ENCODE measurements at places on chromosomes 1 and 21.

GRCh38 chr1:167676916-167677848 is 44.6 kb upstream of the MPZL1 start:
- no peak for DNase-seq

- no peak for DNase-seq
Measured at GRCh38 chr21:44962403-44962966, 22.7 kb downstream of the SLX9 start.

DNA sequence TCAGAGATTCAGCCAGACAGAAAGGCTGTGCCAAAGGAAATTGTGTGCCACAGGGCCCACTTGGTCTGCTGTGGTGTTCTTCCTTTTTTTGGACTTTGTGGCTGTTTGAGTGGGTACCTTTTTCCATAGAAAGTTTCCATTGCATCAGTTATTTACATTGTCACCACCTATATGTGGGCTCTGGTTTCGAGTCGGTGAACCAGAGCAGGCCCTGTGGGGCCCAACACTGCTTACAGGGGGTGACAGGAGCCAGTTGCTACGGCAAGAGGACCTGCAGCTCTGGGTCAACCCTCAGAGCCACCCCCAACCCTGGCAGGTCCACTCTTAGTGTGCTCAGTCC is 157.0 kb upstream of the EDN2 start:
- DNase-seq, result no peak

DNA sequence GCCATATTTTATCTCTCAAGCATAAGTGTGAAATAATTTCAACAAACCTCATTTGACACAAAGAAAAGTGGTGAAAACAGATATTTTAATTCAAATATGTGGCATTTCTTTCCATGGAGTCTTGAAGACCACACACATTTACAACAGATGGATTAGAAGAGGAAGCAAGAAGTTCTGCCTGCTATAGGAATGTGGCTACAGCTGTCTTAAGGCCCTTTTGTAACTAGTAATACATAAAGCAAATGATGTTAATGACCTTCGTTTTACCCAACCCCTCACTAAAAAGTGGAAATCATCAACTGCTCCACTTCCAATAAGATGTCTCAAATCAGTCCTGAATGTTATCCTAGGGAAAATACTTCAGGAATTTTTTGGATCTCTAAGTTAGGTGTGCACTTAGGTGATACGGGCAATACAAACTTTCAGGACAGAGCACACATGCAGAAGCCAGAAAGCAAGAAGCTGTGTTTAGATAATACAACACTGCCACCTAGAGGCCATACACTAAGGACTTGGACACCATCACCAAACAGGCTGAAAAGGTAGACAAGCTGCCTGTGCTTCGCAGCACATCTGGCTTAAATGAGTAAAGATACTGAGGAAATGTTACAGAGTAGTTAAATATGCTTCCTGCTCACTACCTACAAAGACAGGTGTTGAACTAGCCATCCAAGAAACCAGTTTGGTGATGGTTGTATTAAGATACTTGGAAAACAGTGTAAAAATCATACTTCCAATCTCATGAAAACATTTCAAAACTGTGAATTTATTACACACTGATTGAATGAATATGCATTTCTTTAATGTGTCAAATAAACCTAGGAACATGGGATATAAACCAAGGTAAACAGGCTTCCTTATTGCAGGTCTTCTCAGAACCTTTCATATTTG is 24.4 kb downstream of the RRAGC start:
- peak; percentile 67 for DNase-seq

DNA sequence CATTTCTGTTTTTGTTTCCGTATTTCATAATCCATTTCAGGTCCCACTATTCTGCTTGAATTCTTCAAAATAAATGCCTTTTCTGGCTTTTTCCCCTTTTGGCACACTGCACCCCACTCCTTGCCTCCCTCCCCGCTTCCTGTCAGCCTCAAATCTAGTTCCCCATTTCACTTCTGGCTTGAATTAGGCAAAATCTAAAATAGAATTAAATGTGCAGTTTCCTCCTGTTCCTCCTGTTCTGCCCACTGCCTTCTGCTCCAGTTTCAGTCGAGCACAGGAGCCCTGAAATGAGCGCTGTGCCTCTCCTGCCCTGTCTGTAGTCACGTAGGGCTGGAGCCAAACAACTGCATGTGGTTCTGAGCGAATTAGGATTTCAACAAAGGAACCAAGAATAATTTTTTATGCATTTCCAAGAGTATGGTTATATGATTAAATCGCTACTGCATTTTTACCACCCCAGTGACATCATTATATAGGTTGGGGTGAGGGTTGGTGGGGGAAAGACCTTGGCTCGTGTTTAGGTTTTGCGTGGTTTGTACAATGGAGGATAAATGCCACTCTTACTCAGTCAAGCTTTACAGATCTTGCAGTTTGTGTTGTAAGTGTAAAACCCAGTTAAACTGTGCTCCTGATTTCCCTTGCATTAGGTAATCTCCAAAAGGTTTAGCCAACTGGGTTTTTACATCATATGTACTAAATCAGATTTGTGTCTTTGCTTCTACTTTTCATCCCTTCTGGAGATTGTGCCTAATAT is 114.9 kb downstream of the VPS13D start:
- peak; percentile 18 for DNase-seq

DNA sequence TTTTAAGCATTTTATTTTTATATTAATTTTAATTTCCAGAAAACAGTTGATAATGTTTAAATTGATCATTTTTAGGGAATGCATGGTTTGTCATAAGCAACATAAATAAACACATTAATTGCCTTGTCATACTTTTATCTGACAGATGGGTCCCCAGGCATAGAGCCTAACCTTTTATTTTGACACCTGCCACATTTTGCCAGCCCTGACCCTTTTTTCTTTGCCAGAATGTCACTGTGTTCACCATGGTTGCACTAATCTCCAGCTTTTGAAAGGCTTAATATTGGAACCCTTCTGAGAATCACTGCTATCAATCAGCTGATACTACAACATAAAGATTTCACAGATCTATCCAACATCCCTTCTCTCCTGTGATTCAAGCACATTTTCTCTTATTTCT is 56.0 kb upstream of the DPYD start:
- no peak for DNase-seq

DNA sequence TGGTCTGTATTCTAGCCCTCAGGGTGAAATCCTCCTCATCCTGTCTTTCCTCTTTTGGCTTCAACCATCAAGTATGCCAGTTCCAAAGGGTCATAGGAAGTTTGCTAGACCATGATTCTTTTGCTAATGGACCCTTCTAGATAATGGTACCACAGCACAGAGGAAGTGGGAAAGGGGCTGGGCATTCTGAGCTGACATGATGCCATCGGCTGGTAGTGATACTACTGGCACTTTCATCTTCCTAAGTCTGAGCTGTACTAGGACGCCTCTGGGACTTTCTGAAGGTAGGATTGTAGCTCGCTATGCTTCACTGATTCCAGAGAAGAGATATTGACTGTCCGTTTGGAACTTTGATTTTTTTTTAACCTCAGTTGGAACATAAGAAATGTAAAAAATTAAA is 11.4 kb downstream of the FASLG start:
- no peak for DNase-seq

DNA sequence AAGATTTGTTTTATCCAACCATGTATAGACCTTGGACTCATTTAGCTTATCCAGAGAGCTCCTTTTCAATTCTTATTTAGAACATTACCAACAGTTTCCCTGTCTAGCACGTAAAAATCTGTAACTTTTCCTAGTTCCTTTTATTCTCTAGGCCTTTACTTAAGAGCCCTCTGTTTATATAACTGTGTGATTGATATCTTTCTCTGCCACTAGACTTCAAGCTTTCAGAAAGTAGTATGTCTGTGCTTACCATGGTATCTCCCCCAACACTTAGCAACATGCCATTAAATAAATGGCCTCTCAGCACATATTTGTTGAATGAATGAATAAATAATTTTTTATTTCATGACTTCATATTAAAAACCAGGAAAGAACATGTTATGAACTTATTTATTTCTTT is 209.4 kb downstream of the PTPRC start:
- DNase-seq, result no peak

DNA sequence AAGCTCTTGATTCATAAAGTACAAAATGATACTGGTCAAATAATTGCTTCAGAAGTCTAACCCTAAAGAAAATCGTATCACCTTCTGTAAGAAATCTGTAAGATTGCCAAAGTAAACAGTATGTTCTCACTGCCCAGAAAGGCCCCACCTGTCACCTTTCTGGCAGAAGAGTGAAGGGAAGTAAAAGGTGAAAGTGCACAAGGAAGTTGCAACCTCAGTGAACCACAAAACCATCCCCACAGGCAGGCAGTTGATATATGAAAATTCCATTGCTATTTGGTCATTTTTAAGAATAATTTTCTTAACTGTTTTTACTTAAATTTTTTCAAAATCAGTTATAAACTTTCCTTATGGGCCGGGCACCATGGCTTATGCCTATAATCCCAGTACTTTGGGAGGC is 48.5 kb upstream of the FBXO28 start:
- DNase-seq, result no peak

- DNase-seq, result no peak
Measured at GRCh38 chr1:162212713-162213112, 143.2 kb downstream of the NOS1AP start.

DNA sequence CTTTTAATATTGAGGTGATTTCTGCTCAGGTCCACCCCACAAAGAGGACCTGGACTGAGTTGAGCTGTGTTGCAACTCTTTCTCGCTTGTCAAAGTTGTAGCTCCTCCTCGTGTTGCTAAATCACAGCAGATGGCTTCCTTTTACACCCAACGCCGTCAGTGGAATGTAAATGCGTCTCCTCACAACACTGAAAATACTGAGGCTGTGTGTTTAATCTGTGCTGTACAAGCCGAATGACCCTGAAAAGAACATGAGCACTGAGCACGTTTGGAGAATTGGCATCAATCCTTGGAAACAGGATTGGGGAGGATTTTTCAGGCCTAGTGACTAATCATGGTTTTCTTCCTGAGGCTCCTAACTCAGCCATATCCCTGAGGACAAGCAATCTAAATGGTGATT is 196.0 kb downstream of the CRB1 start:
- no peak for DNase-seq

GRCh38 chr1:143497374-143497747 is 474.4 kb downstream of the FAM72C start:
- DNase-seq, result no peak
